ENCODE measurements at places on chromosomes 3 and 15.
A peak's percentile ranks its signal among the peaks of the same experiment; 100 is the strongest.

DNA sequence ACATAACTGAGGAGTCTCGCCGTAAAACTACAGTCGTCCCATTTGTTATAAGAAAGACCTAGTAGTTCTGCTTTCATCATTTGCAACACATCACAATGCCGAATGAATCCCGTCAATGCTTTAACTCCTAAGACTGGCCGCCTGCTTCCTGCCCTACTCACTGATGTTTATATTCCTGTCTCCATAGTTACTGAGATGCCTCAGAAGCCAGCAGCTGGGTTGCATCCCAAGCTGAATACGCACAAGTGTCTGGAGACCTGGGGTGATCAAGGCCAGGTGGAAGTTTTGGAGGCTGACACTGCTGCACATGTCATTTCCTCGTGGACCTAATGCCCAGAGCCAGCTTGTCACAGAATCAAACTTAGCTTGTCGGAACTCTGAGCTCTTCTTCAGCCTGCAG lies 95.2 kb upstream of the UBE2E1 start:
- no peak for DNase-seq

- no peak for DNase-seq
Measured at GRCh38 chr15:56393277-56393676, 28.1 kb downstream of the TEX9 start.

GRCh38 chr15:29123991-29124390 lies 145.6 kb downstream of the NSMCE3 start:
- no peak for DNase-seq

DNA sequence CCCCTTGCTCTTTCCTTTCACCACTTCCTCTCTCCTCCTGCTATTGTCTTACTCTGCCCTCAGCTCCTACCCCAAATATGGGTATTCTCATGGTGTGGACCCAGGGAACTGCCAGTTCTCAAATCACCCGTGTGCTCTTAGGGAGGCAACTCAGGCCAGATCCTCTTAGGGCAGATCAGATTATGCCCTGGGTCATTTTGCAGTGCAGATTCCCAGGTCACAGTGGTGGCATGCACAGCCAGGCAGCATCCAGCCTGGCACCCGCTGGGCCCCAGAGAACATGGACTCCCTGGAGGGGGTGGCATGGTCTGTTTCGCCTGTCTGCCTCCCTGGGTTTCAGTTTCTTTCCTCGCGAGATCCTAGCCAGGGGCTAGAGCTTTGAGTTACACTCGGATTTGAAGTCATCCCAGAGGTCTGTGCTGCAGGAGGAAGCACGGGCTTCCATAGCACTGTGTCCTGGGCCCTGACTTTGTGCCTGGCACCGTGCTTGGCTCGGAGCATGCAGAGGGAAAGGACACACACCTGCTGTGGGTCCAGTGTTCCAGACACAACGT lies 96.1 kb downstream of the TOP2B start:
- DNase-seq = no peak

- no peak for DNase-seq
Measured at GRCh38 chr3:32411442-32411841, 19.8 kb downstream of the CMTM7 start.

DNA sequence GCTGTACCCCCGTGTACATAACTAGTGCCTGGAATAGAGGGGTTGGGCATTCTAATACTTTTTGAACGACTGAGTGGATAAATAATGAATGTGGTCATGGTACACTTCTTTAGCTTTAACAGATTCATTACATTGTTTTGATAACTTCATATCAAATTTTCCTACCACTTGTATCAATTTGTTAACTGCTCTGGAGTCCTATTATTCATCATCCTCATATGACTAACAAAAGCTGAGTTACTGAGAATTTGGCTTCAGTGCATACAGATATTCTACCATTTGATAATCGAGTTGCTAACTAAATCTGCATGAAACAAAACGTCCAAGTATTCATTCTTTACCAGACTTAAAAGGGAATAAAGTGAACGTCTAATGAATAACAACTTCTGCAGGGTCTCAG lies 31.7 kb downstream of the FRMD5 start:
- no peak for DNase-seq

DNA sequence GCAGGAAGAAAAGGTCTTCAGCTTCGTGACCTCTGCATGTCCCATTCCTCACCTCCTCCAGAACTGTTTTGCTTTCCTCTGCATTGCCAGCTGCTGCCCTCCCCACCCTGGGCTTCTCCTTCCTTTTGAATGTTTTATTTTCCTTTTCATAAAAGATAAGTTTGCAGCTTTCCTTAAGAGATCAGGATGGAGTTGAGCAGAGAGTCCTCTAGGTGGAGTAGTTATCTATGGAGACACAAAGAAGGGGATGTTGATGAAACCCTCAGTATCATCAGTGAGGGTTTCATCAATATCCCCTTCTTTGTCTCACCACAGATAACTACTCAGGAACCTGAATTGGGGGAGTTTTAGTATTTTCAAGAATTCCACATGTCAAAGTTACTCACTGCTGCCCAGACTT lies 19.0 kb upstream of the SLC25A36 start:
- no peak for DNase-seq

DNA sequence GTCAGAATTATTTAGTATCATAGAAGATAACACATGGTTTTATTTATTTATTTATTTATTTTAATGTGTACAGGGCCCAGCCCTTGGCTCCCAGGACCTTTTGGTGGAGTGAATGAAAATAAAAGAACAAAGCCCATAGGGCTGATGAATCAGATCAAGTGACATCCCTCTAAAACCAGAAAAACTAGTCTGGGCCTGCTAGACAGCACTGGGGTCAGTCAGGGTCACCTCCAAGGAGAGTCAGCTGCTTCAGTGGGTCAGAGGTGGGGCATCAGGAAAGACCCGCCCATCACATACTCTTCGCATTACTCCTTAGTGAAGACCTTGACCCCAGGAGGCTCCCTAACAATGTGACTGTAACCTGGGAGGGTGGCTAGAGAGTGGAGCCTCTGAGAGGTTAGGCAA lies 12.8 kb downstream of the PPCDC start:
- DNase-seq = no peak

DNA sequence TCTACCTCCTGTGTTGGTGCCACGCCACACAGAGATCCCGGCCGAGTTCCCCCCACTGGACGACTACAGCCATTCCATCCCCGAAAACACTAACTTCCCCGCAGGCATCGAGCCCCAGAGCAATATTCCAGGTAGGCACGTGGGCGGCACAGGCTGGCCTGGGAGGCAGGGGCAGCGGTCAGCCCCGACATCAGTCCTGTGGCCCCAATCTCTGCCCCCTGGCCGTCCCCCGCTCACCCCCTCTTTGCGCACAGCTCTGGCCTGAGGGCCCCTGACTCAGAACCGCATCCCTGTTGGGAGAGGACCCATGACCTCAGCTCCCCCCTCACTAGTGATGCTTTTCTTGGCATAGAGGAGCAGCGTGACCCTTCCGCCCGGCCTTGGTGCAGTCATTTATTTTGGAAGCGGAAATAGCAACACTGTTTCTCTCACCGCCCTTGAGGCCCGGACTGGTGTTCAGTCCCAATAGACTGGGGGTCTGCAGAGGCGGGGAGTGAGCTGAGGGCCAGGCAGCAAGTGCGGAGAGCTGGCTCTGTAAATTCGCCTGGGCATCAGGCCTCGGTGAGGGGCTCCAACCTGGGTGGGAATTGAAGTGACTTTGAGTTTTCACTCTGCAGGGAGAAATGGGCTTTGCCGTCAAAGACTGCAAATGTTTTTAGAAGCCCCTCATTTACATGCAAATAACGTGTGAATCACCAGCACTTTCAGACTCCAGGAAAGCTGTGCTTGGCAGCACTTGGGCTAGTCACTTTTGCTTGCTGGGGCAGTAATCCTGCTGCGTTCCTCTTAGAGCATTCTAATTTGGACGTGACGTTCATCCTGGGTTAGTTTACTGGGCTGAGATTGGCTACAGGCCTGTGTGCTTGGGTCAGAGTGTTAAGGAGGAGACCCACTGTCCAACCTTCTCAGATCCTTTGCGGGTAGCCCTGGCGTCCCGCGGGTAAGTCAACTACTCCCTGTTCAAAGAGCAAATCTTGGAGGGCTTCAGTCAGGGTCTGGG lies 88.9 kb downstream of the AAGAB start:
- DNase-seq = no peak

DNA sequence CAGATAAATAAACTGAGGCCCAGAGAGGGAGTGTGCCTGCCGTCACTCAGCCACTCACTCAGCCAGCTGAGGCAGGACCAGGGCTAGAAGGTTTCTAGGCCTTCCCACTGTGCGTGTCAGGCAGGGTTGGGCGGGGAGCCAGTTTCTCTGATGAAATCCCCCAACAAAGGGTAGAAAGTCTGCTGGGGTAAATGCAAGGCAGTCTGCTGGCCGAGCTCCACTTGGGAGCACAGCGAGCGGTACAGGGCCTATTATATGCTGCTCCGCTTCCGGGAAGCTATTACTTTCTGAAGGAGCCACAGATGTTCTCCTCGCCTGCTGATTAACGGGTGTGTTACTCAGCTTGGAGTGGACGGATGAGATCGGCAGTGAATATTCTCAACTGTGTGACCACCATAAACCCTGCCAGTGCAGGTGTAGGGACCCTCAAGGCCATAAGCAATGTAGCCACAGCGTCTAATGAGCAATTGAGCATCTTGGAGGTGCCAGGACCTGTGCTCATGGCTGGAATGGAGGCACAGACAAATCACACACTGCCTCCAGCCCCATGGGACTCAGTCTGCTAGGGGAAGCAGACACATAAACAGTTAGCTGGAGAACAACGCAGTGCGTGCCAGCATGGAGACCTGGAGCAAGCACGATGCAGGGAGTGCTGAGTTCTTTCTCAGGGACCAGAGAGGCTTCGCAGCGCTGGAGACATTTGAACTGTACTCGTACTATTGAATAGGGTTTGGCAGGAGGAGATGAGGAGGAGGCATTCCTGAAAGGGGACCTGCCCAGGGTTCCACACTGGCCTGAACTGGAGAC lies 42.1 kb downstream of the CORO2B start:
- DNase-seq = peak; percentile 87

DNA sequence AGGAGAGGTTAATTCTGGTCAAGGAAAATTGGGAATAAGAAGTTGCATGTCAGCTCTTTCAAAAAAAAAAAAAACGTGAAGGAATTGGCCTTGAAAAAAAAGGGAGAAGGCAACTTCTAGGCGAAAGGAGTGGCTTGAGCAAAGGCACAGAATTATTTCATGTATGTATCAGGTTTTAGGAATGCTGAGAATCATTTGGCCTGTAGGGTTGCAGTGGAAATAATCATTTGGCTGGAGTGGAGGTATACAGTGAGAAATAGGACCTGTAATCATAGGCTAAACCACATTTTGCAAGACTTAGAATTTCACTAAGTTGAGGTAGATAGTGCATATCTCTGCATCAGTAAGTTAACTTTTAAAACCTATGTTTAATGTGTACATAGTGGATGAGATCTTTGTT lies 54.9 kb downstream of the EPHA6 start:
- no peak for DNase-seq

DNA sequence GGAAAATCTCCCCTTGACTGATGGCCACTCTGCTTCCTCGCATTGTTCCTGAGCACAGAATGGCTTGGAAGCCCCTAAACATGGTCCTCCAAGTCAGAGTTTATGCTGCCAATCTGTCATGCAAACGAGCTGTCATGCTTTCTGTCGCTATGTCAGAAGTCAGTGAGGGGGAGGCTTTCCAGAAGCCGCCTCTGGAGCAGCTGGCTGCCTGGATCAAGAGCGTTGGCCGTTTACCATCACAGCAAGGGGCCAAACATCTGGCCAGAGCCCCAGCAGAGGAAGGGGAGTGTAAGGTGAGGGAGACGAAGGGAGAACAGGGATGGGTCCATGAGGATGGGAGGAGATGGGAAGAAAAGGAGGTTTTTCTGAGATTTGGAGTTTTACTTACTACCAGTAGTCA lies 372.6 kb upstream of the NR2F2 start:
- DNase-seq = no peak

GRCh38 chr3:8554696-8555095 lies 53.1 kb downstream of the LMCD1 start:
- DNase-seq = no peak

DNA sequence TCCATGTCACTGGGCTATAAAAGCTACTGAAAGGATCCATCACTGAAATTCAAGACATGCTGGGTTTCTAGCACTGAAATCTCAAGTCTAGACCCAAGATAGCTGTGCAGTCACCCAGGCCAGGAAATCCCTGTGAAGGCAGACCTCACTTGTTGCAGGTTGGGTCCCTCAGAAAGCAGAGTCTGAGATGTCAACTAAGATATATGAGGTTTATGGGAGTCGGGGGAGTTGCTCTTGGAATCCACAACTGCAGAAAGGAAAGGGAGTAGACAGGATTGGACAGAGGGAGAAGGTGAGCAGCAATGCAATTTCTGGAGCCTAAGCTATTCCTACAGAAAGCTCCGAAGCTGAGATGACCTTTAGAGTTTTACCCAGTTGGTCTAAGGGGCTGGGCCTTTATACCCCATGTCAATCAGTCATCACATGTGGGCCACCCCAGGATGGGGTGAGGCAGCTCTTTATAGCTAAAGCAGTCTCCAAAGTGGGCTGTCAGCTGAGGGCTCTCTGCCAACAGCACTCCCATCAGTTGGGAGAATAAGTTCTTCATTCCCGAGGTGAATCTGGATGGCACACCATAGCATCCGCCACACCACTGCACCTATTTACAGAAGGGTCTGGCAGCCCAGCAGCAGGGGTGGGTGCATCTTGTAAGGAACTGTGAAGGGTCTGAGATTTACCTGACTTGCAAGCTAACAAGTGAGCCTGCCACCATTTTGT lies 52.3 kb upstream of the ACVR2B start:
- DNase-seq = no peak

- no peak for DNase-seq
Measured at GRCh38 chr3:23565041-23565775, 240.5 kb upstream of the UBE2E1 start.

DNA sequence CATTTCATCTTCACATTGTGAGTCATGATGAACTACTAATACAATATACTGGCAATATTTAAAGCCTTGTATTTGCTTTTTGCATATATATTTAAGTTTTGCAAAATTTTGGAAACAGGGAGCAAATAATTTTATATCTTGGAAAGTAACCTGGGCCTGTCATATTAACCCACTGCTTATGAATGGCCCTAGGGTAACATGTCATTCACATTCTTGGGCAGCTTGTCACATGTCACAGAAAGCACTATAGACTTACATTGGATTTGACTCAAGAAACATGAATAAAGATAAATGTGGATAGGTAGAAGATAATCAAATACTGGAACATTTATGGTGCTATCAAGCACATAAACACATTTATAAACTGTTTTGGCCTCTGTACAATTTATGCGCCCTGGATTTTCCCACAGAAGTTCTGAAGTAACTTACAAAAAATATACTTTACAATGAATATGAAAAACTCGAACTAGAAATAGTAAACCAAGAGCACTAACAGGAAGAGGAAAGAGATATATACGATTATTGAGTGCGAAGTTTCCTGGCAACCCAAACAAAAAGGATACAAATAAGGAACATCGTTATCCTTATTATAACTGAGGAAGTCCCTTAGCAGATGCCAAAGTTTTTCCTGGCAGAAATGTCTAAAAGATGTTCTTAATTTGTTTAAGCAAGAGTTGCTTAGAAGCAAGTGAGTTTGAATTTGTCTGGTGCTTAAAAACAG lies 257.2 kb downstream of the RBMS3 start:
- no peak for DNase-seq

- DNase-seq = no peak
Measured at GRCh38 chr15:95615436-95615835, 715.1 kb upstream of the NR2F2 start.

- DNase-seq = no peak
Measured at GRCh38 chr3:47440131-47440530, 35.6 kb downstream of the SCAP start.
